Coronary artery (tissue), 2 donors: ENCODE measurements at places on chromosomes 3 and 15.

GRCh38 chr3:127815641-127816605 is 6.4 kb downstream of the MGLL start:
- DNase-seq = no peak

DNA sequence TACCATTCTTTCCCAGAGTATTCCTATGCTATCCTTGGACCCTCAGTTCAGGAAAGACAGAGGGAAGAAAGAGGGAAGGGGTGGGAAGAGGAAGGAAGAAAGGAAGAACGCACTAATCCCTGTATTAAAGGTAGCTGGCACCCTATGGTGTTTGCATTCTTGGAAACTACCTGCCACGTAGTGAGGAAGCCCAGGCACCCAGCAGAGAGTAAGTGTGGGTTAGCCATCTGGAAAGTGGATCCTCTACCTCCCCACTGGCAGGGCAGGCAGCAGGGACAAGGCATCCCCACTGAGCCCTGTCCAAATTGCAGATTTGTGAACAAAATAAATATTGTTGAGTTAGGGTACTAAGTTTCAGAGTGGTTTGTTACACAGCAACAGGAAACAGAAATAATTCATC is 8.8 kb downstream of the RBP1 start:
- no peak for DNase-seq

- no peak for DNase-seq
These were observed 26.5 kb downstream of the CD86 start for GRCh38 chr3:122081543-122082247.

DNA sequence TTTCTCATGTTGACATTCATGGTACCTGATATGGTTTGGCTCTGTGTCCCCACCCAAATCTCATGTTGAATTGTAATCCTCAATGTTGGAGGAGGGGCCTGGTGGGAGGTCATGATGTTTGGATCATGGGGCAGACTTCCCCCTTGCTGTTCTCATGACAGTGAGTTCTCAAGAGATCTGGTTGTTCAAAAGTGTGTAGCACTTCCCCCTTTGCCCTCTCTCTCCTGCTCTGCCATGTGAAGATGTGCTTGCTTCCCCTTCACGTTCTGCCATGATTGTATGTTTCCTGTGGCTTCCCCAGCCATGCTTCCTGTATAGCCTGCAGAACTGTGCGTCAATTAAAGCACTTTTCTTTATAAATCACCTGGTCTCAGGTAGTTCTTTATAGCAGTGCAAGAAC is 3.3 kb upstream of the UBL7 start:
- DNase-seq = no peak

GRCh38 chr3:65961733-65962132 is 77.0 kb downstream of the MAGI1 start:
- no peak for DNase-seq

GRCh38 chr15:59372352-59373211 is at the start of gene MYO1E:
Gene MYO1E (minus strand): TSS chr15:59372871. CDS start chr15:59372500, 371 bp downstream.
- peak; percentile 96 for DNase-seq
